ENCODE measurements at places on chromosomes 11 and 22.
A peak's percentile ranks its signal among the peaks of the same experiment; 100 is the strongest.

GRCh38 chr22:42622061-42622710 is 7.5 kb upstream of the POLDIP3 start:
- DNase-seq: no peak

- DNase-seq: no peak
Observed at GRCh38 chr11:116733969-116734508, 38.7 kb downstream of the BUD13 start.

- peak; percentile 39 for DNase-seq
Observed at GRCh38 chr11:86672007-86672621, at the start of gene ME3. Gene ME3 (minus strand): TSS chr11:86672616.

DNA sequence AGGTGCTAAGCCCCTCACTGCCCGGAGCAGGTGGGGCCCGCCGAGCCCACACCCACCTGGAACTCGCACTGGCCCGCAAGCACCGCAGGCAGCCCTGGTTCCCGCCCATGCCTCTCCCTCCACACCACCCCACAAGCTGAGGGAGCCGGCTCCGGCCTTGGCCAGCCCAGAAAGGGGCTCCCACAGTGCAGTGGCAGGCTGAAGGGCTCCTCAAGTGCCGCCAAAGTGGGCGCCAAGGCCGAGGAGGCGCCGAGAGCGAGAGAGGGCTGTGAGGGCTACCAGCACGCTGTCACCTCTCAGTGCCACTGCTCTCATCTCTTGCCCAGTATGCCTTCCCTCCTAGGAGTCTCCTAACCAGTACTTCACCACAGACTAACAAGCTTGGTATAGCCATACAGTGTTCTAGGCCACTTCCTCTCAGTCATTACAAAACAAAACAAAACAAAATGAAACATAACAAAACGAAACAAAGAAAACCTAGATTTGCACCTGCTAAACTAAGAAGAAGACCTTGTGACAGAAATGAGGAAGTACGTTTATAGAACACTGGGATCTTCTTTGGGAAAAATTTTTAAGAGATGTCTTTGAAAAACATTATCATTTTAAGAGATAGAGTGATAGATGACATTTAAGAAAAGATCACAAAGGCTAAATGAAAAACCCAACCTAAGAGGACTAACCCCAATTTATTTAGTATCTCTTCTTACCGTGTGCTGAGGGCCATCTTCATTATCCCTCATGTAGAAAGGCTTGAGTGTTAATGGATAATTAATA is 47.7 kb upstream of the GAB2 start:
- peak; percentile 46 for DNase-seq

DNA sequence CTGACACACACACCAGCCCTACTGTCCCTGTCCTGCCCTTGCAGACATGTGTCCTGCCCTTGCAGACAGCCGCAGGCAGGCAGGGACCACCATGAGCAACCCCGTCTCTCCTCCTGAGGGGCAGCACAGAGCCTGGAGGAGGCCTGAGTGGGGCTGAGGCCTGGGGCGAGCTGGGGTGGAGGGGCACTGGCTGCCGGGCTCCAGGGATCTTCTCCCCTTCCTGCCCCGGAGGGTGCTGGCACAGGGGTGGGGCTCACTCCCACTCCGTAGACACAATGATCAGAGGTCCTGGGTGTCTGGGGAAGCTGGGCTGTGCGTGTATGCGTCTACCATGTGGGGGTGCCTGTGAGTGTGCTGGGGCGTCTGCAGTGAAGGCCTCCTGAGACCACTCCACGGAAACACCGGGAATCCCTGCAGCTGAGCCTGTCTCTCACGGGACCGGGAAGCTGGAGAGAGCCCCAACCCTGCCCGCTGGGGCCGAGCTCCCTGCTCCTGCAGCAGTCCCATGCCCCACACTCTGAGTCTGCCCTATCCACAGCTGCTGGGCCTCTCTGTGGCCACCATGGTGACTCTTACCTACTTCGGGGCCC is 588 bp downstream of the TSPAN32 start:
- DNase-seq: peak; percentile 28

DNA sequence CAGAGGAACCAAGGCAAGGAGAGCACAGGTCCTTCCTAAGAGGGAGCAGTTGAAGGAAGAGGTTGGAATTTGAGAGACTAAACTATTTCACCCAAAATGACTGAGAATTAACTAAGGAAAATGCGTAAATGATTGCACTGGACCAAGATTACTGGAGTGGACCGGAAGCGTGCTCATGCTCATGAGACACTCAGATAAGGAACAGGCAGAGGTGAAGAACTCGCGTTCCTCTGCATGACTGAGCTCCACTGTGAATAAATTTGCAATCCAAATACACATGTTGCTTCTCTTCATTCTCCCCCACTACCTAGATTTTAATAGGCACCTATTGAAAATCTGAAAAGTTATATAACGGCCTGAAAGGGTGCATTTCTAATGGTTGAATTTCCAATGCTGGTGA is 207.0 kb downstream of the KIRREL3 start:
- no peak for DNase-seq

GRCh38 chr11:35420371-35420770 is 1.0 kb upstream of the SLC1A2 start:
- DNase-seq: no peak

- no peak for DNase-seq
Observed at GRCh38 chr11:45102361-45102809, 44.1 kb upstream of the PRDM11 start.

- no peak for DNase-seq
Observed at GRCh38 chr22:22768885-22769284, 118.7 kb upstream of the IGLL5 start.

GRCh38 chr11:116791813-116792143 is at the start of gene APOA5:
Gene APOA5 (minus strand): TSS chr11:116791879. CDS start chr11:116791860, 19 bp downstream.
- DNase-seq: no peak

DNA sequence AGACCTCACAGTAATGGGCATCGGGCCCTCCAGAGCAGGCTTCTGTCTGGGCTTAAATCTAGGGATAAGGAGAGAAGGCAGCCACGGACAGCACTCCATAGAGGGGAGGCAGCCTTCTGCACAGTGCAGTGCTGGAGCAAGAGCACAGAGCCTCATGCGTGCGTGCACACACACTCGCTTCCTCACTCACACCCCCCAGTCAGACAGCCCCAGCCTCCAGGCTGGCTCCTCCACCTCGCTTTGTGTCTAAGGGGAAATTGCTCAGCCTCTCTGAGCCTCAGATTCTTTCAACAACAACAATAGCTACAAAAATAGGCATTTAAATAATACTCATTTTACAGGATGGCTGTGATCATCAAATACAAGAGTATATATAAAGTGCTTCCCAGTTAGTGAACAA is 26.7 kb upstream of the ETS1 start:
- DNase-seq: no peak

GRCh38 chr11:115201111-115201792 is 303.0 kb downstream of the CADM1 start:
- no peak for DNase-seq

DNA sequence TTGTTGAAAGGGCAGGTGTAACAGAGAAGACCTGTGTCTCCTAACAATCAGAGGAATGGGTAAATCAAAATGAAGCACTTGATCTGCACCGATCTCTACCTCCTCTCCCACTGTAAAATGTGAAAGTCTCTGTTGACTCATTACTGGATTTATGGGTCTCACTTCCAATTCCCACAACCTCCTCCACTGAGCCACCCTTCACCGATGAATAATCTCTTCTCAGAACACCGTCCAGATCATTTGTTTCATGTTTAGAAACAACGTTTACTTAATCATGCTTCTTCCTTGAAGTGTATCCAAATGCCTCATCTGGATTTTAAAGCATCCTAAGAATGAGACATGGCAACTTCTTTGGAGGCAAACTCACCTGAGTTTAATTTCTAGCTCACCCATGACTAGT is 643.6 kb downstream of the ETS1 start:
- DNase-seq: no peak

GRCh38 chr11:22130462-22131053 is 62.3 kb upstream of the ANO5 start:
- no peak for DNase-seq

DNA sequence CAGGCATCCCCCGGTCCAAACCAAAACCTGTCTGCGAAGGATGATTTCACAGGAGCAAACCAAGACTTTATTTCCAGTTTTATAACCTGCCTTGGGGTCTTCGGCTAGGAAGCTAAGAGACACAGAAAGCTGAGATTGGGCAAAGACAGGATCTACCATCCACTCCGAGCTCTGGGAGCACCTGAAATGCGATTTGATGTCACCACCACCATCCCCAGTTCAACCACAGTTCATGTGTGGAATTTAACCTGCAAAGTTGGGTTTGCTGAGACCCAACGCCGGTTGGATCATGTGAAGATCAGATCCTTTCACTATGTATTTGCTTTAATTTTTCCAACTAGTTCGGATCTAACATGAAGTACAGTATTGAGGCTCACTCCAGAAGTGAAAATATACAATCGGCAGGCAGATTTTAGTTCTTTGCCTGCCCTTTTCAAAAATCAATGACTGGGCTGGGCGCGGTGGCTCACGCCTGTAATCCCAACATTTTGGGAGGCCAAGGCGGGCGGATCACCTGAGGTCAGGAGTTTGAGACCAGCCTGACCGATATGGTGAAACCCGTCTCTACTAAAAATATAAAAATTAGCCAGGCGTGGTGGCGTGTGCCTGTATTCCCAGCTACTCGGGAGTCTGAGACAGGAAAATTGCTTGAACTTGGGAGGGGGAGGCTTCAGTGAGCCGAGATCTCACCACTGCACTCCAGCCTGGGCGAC is 1.4 kb upstream of the C11orf24 start:
- DNase-seq: no peak

GRCh38 chr11:76661306-76661751 is 9.2 kb downstream of the LRRC32 start:
- DNase-seq: no peak

DNA sequence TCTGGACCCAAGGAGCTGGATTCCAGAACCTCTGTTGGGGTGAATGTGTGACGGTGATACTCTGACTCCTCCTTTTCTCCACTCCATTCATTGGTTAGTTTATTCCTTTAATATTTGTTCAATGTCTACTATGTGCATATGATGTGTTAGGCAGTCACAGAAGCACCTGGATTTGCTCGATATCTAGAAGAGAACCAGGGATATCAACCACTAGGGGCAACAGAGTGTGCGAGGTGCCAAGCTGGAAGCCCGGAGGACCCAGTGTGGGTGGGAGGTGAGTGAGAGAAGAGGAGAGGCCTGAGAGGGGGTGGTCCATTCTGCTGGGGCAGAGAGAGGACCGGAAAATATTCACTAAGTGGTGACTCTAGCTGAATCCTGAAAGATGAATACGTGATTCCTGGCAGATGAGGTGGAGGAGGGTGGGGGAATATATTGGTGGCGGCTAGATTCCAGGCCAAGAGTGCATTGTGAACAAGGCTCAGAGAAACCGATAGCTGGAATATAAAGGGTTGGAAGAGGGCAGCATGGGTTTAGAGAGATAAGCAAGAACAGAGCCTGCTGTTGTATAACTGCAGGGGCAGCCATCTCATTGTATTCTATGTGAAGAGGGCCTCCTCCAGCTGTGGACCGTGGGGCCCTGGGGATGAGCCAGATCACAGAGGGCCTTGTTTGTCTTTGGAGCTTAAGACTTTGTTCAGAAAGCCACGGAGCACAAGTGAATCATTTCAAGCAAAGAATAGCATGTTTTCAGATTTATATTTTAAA is 6.9 kb upstream of the TIMP3 start:
- no peak for DNase-seq

DNA sequence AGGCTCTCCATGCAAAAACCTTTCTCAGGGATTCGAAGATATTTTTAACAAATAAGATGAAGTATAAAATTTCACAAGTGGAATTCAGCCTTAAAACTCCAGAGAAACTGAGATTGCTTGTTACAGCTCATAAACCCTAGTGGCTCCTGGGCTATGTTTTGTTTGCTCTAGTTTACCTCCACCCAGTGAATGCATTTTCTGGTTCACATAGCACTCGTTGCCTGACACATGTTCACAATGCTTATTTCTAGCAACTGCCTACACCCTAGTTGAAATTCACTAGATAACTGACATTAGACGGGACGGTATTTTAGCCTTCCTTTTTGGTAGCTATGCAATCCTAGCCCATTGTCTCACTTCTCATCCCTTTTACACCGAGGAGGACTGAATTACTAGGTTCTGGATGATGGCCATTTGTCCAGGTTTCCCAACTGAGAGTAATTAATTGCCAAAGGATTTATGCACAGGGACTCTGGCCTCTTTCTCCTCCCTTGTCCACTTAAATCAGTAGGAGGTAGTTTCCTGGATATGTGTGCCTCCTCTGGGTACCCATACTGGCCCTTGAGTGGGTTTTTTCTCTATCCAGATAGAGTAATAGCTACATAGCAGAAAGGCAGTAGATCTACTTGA is 951.6 kb downstream of the DLG2 start:
- no peak for DNase-seq

- no peak for DNase-seq
Observed at GRCh38 chr22:19103880-19104821, 18.1 kb downstream of the DGCR2 start.

DNA sequence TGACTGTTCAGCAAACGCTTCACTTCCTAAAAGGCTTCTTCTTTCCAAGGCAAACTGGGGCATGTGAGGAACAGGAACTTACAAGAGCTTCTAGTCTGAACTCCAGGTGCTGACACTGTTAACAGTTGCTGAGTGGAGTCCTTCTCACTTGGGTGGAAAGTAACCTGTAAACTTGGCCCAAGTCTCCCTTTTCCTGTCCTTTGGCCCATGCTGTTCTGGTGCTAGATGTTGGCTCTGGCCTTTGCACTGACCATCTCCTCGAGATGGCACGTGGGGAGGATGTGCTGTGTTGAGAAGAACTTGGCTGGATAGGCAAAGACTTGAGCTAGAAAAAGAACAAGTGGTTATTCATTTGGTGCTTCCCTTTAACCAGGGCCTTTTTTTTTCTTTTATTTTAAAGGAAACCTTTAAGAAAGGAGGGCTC is 53.6 kb downstream of the PTPRJ start:
- DNase-seq: no peak

- DNase-seq: no peak
Observed at GRCh38 chr11:5941951-5942350, at the start of gene OR56A3. Gene OR56A3 (plus strand): TSS chr11:5942251. CDS start chr11:5947347, 5,096 bp downstream.

GRCh38 chr11:26761361-26761809 is 39.5 kb upstream of the SLC5A12 start:
- DNase-seq: no peak

DNA sequence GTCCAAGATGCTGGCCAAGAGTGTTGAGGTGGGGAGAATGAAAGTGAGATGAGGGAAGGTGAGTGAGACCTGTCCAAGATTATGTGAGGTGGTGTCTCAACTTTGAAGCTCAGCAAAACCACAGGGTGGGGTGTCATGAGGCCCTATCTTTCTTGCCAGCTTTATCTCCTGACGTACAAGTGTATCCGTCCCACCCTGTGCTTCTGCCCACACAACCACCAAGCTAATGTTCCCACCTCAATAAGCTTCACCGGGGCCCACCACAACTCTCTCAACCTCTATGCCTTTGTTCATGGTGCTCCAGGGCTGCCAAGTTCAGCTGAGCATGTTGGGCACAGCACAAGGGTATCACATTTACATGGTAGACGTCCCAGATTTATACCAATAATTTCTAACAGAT is 7.1 kb upstream of the TPST2 start:
- peak; percentile 32 for DNase-seq

DNA sequence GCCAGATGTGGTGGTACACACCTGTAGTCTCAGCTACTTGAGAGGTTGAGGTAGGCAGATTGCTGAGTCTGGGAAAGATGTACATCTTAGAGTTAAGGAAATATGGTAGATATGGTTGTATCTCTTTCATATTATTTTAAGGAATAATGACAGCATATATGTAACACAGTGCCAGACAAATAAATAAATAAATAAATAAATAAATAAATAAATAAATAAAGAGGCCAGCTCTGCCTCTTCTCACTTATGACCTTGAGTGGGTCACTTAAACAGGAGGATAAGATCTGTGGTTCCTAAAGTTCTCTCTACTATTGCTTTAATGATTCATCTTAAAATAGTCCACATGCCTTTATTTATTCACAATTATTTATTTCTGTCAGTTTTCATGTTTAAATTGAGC is 890.9 kb upstream of the TENM4 start:
- no peak for DNase-seq

Data from CD4-positive, alpha-beta T cell treated with Interleukin-12 subunit alpha and Interleukin-12 subunit beta, for 1 hour (primary cell).